Psoas muscle (tissue), 8 donors: ENCODE measurements at places on chromosomes 12 and 14. TPM values are rescaled to one million over a fixed set of nuclear protein-coding genes. Genes with fewer than 3 reads are reported as not detected.
A peak's percentile ranks its signal among the peaks of the same experiment; 100 is the strongest.

SPIC gene
- not detected for total RNA-seq

FZD10 gene
- 0.68 TPM for total RNA-seq

HCAR3 gene
- total RNA-seq, result not detected

SDR9C7 gene
- 0.69 TPM for total RNA-seq

TRPV4 gene
- 0.11 TPM for total RNA-seq

LAG3 gene
- 0.24 TPM for total RNA-seq

DNA sequence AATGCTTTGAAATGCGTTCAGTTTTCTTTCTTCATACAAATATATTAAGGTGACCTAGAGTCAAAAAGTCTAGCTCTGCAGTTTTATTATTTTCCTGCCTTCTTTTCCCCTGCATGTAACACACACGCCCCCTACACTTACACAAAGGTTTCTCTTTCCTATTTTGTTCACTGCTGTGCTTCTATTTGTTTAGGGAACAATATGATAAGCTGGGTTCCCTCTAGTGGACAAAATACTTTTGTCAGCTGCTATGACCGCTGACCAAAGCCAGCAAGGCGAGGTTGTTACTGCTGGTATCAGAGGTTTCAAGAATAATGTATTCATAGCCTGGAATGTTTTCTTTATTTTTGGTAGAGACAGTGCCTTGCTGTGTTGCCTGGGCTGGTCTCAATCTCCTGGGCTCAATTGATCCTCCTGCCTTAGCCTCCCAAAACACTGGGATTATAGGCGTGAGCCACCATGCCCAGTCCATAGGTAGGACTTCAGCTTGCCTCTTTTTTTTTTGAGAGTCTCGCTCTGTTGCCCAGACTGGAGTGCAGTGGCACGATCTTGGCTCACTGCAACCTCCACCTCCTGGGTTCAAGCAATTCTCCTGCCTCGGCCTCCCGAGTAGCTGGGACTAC is 33.4 kb downstream of the FNTB start:
- DNase-seq, result no peak

GRCh38 chr12:47714826-47715386 is 9.1 kb upstream of the RPAP3 start:
- DNase-seq, result no peak

DNA sequence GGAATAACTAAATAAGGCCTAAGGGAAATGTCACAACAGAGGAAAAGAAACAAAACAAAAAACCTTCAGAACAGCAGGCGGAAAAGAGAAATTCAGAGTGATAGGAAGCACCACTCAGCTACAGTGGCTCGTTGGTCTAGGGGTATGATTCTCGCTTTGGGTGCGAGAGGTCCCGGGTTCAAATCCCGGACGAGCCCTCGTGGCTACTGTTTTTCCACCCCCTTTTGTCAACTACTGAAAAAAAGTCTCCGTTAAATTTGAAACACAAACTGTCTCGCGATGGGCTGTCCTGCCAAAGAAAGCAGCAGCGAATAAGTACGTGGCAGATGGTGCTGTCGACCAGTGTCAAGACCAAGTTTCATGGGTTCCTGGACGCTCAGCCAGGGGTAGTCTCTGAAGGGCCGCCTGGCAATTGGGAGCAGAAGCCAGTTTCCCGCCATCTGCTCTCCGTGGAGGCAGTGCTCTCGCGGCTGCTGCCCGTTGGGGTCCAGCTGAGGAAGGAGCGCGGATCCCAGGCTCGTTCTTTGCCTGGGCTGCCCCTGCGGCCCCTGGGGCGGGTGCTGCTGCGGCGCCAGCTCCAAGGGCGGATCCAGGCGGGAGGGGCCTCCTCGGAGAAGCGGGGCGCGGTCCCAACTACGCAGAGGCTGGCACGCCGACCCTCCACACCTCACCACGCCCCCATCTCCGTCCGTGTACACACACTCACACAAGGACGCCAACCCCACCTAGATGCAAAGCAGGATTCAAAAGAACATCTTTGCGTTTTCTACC is at the start of gene RNASE4:
TSS of gene RNASE4 (plus strand) at position 670 of the 771 bp plus-strand sequence. CDS start 14,812 bp downstream, outside the sequence.
- peak; percentile 80 for DNase-seq

GRCh38 chr12:80064951-80065350 is 34.4 kb upstream of the OTOGL start:
- no peak for DNase-seq

DNA sequence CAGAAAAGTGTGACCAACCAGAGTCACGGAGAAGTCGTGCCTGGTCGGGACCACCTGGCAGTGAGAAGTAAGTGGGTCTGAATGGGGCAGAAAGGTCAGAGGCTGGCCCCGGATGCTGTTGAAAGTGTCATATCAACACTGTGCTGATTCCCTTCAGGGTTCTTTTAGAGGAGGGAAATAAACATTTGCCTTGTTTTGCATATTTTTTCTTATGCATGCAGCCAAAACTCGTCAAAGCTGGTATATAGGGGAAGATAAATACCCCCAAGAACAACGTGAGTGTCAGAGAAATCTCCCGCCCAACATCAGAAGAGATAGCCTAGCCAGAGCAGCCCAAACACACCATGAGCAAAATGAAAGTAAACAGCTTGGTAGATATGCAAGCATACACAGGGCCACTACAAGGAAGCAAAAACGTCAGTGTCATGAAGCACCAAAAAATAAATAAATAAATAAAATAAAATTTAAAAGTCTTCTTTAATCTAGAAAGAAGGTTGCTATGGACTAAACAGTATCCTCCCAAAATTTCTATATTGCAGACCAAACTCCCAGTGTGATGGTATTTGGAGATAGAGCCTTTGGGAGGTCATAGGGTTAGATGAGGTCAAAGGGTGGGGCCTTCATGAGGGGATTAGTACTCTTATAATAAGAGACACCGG is 22.1 kb downstream of the EIF5 start:
- no peak for DNase-seq

DNA sequence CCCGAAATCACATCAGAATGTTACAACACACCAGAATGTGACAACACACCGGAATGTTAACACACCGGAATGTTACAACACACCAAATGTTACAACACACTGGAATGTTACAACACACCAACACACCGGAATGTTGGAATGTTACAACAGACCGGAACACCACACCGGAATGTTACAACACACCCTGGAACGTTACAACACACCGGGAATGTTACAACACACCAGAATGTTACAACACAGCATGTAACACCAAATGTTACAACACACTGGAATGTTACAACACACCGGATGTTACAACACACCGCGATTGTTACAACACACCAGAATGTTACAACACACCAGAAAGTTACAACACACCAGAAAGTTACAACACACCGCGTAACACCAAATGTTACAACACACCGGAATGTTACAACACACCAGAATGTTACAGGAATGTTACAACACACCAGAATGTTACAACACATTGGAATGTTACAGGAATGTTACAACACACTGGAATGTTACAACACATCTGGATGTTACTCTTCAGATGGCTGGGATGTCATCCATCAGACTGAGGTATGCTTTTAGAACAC is 21.1 kb downstream of the CHFR start:
- no peak for DNase-seq

DNA sequence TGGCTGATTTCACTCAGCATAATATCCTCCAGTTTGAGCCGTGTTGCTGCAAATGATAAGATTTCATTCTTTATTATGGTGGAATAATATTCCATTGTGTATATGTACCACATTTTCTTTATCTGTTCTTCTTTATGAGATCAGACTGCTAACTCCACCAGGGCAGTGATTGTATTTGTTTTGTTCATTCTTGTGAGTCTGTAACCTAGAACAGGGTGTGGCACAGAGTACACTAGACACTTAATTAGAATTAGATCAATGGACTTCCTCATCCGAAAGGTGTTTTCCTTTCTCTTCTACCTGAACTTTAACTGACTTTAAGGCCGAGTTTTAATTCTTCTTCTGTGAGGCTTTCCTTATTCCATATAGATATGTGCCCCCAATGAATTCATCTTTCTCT is 551.0 kb downstream of the SNAPC1 start:
- no peak for DNase-seq

GRCh38 chr12:118327391-118327790 is 45.3 kb downstream of the TAOK3 start:
- DNase-seq, result no peak

DNA sequence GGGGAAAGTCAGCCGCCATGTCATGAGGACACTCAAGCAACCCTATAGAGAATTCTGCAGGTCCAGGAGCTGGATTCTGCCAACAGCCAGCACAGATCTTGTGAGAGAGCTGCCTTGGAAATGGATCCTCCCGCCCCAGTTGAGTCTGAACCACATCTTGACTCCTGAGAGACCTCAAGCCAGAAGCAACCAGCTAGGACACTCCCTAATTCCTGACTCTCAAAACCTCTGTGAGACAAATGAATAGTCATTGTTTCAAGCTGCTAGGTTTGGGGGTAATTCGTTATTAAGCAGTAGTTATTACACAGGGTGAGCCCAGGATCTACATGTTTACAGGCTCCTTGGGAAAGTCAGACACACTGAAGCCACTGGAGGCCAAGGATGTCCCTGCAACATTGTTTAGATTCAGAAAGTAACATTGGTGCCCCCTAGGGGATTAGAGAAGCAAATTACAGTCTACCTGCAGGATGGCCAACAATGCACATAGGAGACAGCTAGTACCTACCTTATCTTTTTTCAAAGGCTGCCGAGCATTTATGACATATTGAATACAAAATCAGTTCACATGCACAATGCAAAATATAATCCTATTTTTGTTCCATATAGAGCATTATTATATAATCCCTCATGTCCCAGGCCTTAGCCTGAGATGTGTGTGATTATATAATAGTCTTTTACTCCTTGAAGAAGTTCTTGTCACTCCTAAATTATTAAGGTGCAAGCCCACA is 57.9 kb upstream of the FICD start:
- DNase-seq, result no peak

- DNase-seq, result no peak
These were observed 155.1 kb downstream of the KIF21A start for GRCh38 chr12:39287817-39288216.

DNA sequence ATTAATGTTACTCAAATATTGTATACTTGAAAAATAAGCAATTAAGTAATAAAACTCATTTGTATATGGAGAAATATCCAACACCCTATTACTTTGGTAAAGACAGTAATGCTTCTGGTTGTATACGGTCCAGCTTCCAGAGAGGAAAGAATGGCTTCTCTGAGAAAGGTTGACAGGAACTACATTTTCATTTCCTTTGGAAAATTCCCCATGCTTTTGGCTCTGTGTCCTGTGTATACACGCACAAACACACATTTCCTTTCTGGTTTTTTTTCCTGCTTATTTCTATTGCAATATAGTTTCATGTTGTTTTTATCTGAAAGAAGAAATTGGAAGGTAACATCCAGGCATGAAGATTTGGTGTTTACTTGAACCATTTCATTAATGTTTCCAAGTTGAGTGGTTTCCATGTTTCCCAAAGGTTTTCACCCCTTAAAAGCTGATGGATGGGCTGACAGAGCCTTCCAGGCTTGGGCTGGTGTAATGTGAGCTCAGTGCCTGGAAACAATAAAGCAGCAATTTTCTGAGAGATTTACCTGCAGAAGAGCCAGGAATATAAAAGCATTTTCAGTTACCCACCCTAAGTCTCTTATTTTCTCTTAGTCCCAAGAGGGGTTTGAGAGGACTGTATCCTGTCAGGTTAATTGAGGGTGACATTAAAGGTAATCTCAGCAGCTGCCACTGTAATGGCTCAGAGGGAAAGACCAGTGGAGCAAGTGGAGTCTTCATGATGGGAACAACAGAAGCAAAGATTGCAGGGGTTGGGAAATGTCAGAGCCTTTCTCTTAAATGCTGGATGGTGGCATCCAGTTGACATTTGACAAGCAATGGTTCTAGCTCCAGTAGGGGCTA is 33.4 kb upstream of the TMTC1 start:
- DNase-seq, result no peak

- no peak for DNase-seq
These were observed 2.4 kb downstream of the VSX2 start for GRCh38 chr14:74241652-74242017.

- DNase-seq, result no peak
These were observed 495 bp downstream of the ADIPOR2 start for GRCh38 chr12:1691123-1692007.

DNA sequence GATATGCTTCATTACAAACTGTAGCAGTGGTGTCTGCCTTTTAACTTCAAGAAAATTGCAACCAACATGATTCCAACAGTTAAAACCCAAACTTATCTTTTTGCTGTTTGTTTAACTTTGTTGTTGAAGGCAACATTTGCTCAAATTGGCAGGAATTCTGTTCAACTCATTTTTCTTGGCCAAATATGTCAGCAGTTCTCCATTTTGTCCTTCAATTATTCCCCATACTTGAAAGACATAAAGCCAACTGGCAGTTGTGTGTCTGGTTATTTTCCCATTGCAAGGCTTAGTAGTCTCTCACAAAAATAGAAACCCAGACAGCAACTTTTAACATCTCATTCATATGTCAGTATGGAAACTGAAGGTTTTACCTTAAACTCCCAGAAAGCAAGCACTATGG is 146.3 kb downstream of the LRIG3 start:
- DNase-seq, result no peak

GRCh38 chr12:106138633-106139421 is at the start of gene NUAK1:
NUAK1 (minus strand) TSS chr12:106138954; CDS start chr12:106138653, 301 bp downstream.
- DNase-seq, result peak; percentile 79
